ENCODE measurements at places on chromosomes 6 and 20.

- no peak for DNase-seq
Observed at GRCh38 chr6:125224231-125224861, 70.8 kb downstream of the TPD52L1 start.

GRCh38 chr20:11849976-11850670 lies 67.6 kb upstream of the BTBD3 start:
- no peak for DNase-seq

GRCh38 chr20:32189691-32190615 lies 17.6 kb downstream of the PLAGL2 start:
- peak; percentile 28 for DNase-seq

DNA sequence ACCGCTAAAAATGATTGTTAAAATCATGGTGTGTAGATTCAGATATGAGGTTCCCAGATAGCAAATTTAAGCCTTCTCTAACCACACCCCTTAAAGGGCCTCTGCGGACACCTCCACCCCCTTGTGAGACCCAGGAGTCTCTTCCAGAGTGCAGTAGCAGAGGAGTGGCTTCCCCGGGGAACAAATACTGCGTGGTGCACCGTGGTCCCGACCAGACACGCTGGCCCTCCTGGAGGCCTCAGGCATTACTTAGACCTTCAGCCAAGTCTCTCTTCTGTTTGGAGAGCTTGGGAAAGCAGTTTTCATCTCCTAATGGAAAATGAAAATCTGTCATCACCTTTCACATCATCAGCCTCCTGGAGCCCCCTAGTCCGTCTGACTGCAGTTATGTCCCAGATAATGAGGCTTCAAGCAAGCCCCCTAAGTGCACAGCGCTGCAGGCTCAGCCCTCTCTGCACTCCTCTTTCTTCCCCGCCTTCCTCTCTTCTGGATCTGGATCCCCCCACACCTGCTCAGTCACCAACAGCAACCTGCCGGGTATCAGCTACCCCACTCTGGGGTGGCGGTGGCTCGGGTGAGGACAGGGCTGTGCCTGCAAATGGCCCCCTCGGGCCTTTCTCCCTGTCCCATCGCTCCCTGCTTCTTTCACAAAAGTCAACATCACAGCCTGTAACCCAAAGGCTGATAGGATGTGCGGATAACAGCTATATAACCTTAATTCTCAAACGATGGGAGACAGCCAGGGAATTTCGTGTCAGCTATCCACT lies 58.8 kb upstream of the TAGAP start:
- DNase-seq = no peak

DNA sequence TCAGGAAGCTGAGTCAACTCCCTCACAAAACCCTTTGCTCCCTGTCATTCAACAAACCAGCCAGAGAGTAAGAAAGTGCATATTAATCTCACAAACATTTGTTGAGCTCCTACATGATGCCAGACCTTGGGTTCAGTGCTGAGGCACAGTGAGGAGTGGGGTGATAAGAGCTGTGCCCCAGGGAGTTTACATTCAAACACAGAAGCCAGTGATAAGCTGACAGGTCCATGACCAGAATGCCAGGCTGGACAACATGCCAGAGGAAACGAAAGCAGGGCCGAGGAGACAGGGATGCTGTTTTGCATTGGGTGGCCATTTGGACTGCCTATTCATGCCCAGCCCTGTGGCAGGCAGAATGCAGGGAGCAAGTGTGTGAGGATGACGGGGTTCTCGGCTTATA lies 76.7 kb downstream of the LRFN2 start:
- DNase-seq = no peak

DNA sequence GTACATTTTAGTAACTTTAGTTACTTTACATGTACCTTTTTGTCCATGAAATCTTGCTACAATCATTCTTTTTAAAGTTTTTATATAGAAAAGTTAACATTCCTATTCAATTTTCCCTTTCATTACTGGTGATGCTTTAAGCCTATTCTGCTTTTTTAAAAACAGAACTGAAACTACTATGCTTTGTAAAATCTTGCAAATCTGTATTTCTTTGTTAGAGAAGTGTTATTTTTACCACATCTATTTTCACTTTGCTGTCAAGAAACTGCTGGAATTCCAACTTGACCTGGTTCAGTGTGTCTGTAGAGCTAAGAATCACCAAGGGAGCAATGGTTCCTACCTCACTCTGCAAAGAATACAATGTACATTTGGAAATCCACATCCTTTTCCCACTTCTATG lies 21.8 kb upstream of the SAMD5 start:
- DNase-seq = no peak

GRCh38 chr6:33164665-33165373 lies 27.4 kb downstream of the COL11A2 start:
- DNase-seq = no peak

DNA sequence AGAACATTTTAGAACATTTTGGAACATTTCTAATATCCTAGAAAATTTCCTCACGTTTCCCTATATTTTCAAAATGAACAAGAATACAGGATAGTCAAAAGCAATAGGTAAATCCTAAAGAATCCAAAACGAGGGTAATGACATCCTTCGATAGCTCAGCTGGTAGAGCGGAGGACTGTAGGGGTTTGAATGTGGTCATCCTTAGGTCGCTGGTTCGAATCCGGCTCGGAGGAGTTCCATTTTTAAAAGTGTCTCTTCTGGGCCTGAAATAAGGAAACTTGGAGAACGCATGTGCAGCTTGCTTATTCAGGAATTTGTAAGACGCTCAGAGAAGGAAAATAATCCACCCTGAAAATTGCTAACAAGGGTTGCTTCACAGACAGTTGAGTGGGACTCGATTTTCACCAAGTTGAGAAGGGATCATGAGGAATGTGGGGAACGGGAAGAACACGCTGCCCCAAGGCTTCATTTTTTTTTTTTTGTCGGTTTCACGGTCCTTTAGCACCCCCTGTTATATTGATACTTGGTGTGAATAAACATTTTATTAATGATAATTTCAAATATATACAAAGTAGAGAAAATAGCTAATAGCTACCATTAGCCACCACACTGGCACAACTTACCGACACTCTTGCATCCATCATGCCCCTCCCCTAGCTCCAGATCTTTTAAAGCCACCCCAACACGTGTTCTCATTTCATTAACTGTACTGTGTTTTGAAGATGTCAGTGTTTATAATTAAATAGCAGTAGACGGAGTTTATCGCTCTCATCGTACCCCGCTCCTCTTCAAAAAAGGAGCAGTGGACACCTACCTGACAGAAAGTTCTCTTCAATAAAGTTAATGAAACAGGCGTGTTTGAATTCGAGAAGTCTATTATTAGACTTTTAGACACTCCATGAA lies 1.8 kb upstream of the ABT1 start:
- DNase-seq = no peak

DNA sequence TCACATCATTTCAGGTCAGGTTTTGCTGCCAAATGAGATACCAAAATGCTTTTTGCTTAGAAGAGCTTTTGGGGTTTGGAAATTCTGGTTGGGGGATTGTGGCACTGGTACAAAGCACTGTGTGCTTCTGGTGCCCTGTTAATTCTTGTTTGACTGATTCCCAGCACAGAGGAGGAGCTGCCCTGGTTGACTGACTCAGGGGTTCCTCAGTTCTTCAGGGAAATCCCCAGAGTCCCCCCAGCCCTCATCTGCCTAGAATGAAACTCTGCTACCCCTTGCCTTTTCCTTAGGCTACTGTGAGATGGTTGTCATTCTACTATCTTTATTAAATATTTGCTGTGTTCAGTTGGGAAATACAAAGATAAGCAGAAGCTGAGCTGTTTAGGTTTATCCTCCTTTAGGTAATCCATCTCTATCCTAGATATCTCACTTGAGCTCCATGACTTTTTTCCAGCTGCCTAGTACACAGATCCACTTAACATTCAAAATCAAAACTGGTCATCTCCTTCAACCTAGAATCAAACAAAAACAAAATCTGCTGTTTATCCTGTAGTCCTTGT lies 24.9 kb upstream of the TSPYL1 start:
- DNase-seq = no peak

DNA sequence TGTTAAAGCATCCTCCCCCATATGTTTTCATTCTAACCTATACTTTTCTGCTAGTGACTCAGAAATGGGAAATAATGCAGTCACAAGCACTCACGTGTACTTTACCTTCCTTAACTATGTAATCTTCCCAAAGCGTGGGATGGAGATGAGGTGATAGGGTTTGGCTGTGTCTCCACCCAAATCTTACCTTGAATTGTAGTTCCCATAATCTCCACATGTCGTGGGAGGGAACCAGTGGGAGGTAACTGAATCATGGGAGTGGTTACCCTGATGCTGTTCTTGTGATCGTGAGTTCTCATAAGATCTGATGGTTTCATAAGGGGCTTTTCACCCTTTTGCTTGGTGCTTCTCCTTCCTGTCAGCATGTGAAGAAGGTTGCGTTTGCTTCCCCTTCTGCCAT lies 35.4 kb downstream of the AGPAT4 start:
- no peak for DNase-seq

DNA sequence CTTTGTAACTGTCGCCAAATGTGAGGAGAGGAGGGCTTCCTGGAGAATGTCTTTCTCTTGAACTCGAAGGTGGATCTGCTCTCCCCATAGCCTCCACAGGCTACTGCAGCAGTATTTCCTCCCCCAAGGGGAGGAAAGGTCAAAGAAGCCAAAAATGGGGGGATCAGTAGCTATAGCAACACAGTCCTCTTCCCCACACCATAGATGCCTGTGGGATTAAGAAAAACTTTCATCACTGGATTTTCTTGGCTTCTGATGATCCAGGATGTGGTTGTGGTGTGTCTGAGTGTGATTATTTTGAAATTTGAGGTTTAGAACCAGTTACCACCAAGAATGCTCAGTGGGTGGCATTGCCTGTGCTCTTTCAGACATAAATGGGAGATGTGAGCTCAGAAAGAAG lies 140.1 kb upstream of the SPACA1 start:
- no peak for DNase-seq

DNA sequence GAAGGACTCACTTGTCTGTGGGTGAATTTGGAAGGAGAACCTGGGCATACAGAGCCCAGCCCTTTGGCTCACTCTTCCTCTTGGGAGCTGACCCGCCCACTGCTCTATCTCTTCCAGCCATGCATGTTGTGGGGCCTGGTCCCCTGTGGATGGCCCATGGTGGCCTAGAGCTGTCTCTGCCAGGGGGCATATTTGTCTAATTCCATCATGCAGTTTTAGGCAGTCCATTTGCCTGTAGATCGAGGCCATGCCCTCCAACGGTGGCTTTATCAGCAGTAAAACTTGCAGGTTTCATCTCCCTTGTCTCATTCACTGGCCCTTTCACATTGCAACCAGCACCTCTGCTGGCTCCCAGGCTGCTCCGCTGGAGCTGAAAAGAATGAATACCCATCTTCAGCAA lies 12.9 kb upstream of the EZR start:
- no peak for DNase-seq

GRCh38 chr20:53503517-53503919 lies 90.1 kb downstream of the ZNF217 start:
- no peak for DNase-seq

DNA sequence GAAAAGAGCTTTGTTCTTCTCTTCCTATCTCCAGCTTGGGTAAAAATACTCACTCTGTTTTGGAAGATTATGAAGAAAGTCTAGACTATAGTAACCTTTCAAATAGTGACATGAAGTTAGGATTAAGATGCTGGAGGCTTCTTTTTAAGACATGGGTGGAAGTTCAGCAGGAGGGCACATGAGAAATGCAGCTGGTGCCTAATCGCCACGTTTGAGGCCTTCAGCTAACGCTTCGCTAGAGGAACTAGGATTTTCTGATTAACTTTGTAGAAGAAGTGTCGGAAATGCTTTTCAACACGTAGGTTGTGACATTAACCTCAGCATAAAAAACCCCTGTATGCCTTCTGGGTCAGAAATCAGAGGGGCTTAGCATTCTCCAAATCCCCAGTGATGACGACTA lies 348.1 kb upstream of the MAP3K7 start:
- no peak for DNase-seq

- no peak for DNase-seq
Observed at GRCh38 chr6:73665686-73666319, 12.0 kb upstream of the SLC17A5 start.

GRCh38 chr20:56691325-56691998 lies 62.4 kb downstream of the TFAP2C start:
- DNase-seq = no peak

DNA sequence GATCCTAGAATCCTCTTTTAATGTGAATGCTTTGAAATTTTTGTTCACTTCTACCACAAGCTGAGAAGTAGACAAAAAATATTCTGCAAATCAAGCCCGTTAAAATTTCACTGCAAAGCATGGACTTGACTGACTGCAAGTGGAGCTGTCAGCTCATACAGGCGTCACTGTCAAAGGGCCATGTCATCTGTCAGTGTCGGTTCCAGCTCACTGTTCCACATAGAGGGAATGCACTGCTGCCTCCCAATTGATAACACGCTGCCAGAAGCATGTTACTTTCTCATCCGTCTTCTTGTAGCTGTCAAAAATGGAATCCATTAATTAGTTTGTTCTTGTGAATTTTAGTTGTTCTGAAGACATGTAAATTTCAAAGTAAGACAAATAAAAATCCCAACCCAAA lies 50.4 kb upstream of the FBXL4 start:
- no peak for DNase-seq

GRCh38 chr6:28816909-28817807 lies 106.6 kb downstream of the TRIM27 start:
- DNase-seq = no peak

Measured in activated CD4-positive, alpha-beta T cell treated with anti-CD3 and anti-CD28 coated beads, Interleukin-2, amount 50 U/mL, for 4 hours (primary cell).